Naive thymus-derived CD4-positive, alpha-beta T cell (primary cell): ENCODE measurements at places on chromosomes 7 and 10. TPM values are rescaled to one million over a fixed set of nuclear protein-coding genes. Genes with fewer than 3 reads are reported as not detected.

DNA sequence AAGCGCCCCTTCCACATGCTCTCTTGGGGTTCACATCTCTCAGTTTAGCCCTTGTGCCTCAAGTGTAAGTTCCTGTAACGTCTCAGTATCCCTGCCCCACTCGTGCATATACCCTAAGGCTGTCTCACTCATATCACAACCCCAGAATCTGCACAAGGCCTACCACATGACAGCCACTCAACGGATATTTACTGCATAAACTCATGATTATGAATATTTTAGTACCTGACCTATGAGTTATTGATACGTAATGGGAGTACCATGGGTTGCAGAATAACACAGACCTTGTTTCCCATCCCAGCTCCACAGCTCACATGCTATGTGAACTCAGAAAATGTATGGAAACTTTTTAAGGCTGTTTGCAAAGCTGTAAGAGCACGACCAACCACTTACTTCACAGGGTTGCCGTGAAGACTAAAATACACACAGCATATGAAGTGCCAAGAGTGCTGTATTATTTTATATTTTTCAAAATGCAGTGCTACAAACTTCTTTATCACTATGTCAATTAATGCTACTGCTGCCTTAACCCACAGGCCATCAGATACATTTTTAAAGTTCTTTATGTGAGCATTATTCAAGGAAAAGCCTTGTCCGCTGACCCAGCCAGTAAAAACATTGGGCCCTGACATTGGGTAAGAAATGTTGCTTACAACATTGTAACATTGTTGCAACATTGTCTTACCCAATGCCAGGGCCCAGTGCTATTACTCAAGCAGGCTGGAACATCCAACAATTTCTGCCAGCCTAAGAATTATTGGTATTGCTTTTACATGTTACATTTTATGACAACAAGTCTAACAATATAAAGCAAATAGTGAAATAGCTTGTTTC lies 97.2 kb downstream of the JAZF1 start:
- DNase-seq: no peak

- no peak for DNase-seq
These were observed 77.6 kb downstream of the VPS41 start for GRCh38 chr7:38831259-38831996.

DNA sequence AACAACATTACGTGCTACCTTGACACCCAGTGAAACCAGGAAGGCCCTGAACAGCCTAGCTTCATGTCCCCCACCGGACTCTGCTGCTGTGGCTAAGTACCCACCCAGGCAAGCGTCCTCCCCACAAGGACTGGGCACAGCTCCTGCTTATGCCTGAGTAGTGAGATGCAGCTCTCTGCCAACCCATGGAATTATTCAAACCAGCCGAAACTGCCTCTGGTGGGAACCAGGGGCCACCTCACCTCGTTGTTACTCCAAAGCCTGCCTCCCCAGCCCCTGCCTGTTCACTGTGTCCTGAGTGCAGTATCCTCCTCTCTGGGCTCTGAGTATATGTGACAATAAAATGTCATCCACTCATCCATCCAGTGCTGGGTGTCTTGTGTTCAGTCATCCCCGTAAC lies 52.4 kb downstream of the CAMK2B start:
- no peak for DNase-seq

GRCh38 chr7:128121711-128122530 lies 90.7 kb upstream of the LRRC4 start:
- DNase-seq: no peak

- DNase-seq: no peak
These were observed 69.2 kb upstream of the PPP2R2D start for GRCh38 chr10:131831561-131831960.

DNA sequence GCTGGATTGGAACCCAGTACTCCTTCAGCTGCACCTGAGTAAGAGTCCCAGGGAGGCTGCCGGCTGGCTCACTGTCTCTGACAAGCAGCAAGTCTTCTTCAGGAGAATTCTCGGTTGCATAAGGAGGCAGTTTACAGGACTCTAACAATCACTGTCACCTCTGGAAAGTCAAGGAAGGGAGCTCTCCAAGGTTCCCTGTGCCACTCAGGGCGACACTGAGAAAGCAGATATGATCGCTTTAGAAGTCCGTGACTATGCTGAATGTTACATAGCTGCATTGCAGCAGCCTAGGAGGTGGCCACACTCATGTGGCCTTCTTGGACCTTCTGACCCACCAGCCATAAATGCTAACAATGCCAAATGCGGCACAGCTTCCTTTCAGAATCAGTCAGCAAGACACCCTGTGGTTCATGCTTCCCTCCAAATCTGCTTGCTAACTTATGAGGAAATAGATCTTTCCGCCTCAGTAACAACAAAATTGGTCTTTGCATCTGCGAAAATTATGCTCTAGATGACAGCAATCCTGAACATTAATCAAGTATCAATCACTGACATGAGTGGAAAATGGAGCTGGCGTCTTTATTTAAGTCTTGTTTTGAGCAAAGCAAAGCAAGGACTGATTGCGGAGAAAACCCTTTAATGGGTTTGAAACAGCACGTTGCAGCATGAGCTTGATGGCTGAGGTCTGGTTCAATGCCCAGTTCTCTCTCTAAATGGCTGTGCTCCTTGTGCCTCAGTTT lies 132.9 kb downstream of the ATXN7L1 start:
- DNase-seq: no peak

GRCh38 chr7:27128776-27129728 lies 1.5 kb downstream of the HOXA4 start:
- no peak for DNase-seq

The PLXDC2 gene
- 1.5 TPM for total RNA-seq

The ITPRID1 gene
- not detected for total RNA-seq

DNA sequence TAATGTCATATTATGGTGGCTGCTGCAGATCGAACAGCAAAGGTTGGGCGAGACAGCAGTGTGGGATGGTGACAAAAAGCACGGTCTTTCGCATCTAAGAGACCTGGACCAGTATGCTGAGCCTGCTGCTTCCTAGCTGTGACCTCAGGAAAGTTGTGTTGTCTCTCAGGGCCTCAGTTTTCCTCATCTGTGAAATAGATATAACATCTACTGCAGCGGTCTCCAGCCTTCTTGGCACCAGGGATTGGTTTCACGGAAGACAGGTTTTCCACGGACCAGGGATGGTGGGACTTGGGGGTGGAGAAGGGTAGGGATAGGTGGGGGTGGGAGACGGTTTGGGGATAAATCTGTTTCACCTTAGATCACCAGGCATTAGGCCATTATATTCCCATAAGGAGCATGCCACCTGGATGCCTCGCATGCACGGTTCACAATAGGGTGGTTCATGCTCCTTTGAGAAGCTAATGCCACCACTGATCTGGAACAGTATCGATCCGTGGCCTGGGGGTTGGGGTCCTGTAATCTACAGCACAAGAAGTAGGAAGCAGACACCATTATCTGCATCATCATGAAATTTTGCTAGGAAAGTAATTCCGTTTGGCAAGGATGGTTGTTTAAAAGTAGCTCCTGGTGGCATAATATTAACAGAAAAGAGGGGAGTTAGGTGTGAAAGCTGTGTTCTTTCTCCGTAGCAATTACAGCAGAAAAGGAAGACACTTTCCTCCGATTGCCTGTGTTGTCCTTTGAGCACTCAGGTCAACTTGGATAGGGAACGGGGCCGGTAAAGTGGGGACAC lies 10.8 kb downstream of the KLF6 start:
- no peak for DNase-seq

- DNase-seq: no peak
These were observed 6.0 kb downstream of the CYREN start for GRCh38 chr7:135164357-135165061.

DNA sequence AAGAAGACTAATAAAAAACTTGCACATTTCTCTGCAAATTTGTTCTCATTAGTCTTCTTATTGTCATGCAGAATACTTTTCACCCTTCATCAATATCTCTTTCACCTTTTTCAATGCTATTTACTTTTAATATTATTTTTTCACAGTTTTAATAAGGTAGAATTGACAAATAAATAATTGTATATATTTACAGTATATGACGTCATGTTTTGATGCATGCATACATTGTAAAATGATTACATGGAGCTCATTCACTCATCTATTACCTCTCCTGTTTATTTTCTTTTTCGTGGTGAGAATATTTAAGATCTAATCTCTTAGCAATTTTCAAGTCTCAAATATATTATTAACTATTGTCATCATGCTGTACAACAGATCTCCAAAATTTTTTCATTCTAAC lies 658.2 kb upstream of the MKI67 start:
- no peak for DNase-seq

DNA sequence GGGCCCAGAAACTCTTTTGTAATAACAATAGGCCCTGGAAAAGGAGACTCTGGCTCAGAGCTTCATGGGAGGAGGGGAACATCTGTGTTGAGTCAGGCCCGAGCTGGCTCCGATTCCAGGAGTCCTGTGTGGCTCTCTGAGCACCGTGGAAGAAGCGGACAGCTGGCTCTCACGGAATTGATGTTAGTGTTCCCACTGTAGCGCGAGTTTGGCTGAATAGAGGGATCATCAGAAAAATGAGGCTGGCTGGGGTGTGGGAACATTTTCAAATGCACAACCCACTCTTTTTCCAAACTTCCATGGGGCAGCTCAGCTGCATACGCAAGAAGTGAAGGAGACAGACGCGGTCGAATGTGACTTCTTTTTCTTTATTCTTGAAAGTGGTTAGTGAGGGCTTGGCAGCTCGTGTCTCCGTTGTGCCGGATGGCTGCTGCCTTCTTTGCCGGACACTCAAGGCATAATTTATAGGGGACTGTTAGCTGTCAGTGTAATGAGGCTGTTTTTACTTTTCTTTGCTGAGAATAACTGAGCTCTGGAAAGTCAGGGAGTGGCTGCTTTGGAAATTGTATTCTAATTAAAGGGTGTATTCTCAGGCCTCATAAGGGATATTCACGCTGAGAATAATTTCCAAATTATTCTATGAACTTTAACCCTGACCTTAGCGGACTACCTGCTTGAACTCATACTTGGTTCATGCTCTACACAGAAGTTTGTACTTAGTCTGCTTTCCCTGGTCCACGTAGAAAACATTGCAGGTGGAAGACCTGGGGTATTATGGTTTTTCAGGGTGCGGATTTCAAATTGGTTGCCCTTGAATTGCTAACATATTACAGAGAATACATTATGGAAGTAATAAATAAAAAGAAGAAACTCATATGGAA lies 23.1 kb downstream of the MDFIC start:
- no peak for DNase-seq

The PRSS2 gene
- total RNA-seq: not detected

DNA sequence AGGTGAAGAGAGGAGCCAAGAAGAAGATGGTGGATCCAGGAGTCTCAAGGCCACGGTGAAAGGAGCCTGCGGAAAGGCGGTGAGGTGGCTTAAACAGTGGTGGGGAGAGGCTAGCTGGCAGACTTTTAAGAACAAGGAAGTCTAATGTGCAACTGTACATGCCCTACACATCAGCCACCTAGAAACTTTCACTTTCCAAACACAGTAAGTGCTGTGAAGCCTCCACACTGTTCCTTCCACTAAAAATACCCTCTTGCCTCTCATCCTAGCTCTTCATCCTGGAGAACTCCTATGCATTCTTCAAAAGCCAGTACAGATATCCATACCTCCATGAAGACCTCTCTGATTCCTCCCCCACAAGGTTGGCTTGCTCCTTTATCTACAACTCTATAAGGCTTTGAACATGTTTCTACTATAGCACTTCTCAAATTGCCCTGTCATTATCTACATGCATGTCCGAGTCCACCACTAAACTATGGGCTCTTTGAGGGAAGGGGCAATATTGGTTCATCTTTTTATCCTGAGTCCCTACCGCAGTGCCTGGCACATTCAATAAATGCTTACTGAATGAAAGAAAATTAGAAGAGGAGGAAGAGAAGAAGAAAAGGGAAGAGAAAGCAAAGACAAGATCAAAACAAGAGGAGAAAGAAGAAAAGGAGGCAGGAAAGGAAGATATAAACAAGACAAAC lies 54.2 kb downstream of the DNAJC12 start:
- DNase-seq: no peak

The RBP3 gene
- not detected for total RNA-seq

GRCh38 chr7:82697897-82698296 lies 254.3 kb upstream of the CACNA2D1 start:
- DNase-seq: no peak

GRCh38 chr7:108007762-108008161 lies 4.8 kb upstream of the LAMB1 start:
- no peak for DNase-seq

The CCL26 gene
- total RNA-seq: not detected

GRCh38 chr7:111132833-111133232 lies 41.9 kb downstream of the LRRN3 start:
- DNase-seq: no peak

The WNT8B gene
- total RNA-seq: not detected

The OPN4 gene
- not detected for total RNA-seq

DNA sequence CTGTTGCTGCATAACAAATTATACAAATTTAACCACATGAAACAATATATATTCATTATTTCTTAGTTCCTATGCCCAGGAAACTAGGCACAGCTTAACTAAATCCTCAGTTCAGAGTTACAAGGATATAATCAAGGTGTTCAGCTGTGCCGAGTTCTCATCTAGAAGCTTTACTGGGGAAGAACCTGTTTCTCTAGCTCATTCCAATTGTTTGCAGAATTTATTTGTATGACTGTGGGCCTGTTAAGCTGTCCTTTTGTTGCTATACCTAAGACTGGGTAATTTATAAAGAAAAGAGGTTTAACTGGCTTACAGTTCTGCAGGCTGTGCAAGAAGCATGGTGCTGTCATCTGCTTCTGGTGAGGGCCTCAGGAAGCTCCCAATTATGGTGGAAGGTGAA lies 21.8 kb upstream of the MDFIC start:
- DNase-seq: no peak

DNA sequence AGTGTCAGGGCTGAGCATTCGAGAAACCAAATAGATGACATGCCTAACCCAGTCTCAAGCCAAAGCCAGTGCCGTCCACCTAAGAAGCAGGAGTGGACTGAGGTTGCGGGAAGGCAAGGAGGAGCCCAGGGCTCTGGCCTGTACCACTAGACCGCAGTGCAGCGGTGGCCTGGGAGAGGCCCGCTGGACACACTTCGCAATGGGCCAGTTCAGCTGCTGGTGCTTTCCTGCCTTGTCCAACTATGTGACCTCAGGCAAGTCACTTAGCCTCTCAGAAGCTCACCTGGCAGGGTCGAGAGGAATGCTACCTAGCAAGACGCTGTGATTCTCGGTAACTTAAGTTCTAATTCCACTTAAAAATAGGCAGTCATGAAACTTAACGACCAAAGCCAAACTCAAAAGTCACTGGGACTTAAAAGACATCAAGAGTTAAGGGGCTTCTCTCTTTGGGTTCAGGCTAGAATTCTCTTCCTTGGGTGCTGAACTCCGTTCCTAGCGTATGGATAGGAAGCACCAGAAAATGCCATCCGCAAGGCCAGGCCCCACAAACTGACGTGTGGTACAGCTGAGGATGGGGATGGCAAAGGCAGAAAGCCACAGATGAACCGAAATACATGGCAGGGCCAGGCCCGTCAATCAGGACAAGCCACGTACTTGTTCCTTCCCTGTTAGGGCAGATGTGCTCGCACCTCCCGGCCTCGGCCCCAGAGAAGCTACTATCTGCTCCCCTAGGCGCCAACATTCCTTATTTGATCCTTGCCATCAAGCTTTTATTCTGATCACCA lies 34.2 kb downstream of the CTBP2 start:
- DNase-seq: no peak

The GRK5 gene
- total RNA-seq: 45.2 and 45.8 TPM in 2 replicates

- DNase-seq: no peak
These were observed 129.4 kb downstream of the KAT6B start for GRCh38 chr10:74955796-74956195.
